ENCODE measurements at places on chromosomes 6 and 20. TPM values are rescaled to one million over a fixed set of nuclear protein-coding genes. Genes with fewer than 3 reads are reported as not detected.

DNA sequence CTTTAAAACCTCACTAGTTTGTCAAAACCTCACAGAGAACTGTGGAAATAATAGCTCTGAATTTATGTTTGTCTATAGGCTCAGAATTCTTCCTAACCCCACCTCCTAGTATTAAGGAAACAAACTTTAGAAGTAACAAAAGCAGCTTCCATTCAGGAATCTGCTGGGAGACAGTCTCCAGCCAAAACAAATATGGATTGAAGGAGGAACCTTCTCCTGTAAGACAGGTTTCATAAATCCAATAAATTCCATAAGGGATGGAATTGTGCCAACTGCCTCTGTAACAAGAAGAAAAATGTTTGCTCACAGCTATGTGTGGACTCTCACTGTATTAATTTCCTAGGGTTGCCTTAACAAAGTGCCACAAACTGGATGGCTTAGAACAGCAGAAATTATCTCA lies 7.5 kb downstream of the SYCP2 start:
- no peak for DNase-seq

GRCh38 chr6:167932468-167933276 lies 64.8 kb upstream of the KIF25 start:
- no peak for DNase-seq

The SLA2 gene
- total RNA-seq: 0.19 TPM

- DNase-seq: no peak
Measured at GRCh38 chr6:33139596-33140206, 52.6 kb downstream of the COL11A2 start.

The C6orf141 gene
- not detected for total RNA-seq

- no peak for DNase-seq
Measured at GRCh38 chr20:62774762-62775161, 21.5 kb upstream of the MRGBP start.

The DDX39B gene
- 412 TPM for total RNA-seq

DNA sequence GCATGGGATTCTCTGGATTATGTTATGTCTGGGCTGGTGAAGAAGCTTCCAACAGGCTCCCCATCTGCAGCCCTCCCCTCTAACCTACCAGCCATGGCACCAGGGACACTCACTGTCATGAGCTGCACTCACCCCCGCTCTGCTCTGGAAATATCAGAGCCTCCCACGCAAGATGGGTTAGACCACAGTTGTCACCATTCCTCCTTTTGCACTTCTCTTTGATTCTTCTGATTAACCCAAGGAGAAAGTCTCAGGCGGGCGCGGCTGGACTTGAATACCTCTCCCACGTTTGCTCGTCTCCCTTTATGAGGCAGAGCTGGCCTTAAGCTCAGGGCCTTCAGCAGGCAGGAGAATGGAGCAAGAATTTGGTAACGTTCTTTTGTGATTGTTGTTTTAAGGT lies 128.1 kb downstream of the CEBPB start:
- no peak for DNase-seq

- DNase-seq: no peak
Measured at GRCh38 chr6:134478764-134479399, 161.0 kb upstream of the SGK1 start.
